ENCODE measurements at places on chromosomes 2 and 18. TPM values are rescaled to one million over a fixed set of nuclear protein-coding genes. Genes with fewer than 3 reads are reported as not detected.

GRCh38 chr2:207416111-207416510, 113.7 kb upstream of the CREB1 start:
- no peak for DNase-seq

DNA sequence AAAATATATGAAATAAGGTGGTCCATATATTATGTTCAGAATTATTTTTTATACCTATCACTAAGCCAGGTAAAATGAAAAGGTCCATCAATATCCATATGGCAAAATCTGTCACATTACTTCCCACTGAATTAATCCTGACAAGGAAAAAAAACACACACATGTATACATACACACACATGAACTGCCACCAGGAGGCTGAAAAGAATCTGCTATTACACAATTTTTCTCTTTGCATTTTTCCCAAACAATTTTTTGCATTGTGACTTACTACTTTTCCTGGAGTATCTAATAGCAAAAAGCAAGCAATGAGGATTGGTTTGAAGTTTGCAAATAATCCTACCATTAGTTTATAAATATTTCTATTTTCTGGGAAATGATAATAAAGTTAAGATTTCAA, 128.2 kb upstream of the CD226 start:
- no peak for DNase-seq

LANCL1 gene
- total RNA-seq, result 43.3 TPM

DNA sequence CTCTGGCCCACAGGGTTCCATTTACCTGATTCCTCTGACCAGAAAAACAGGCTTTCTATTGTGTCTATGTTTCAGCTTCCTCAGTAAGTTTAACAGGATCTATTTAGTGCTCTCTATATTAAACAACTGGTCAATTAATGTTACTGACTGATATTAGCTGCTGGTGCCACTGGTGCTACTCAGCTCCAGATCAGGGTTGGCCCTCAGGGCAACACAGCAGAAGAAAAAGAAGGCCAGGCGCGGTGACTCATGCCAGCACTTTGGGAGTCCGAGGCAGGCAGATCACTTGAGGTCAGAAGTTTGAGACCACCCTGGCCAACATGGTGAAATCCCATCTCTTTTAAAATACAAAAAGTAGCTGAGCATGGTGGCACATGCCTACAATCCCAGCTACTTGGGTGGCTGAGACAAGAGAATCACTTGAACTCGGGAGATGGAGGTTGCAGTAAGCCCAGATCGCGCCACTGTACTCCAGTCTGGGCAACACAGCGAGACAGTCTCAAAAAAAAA, 56.3 kb upstream of the CHAC2 start:
- no peak for DNase-seq

DNA sequence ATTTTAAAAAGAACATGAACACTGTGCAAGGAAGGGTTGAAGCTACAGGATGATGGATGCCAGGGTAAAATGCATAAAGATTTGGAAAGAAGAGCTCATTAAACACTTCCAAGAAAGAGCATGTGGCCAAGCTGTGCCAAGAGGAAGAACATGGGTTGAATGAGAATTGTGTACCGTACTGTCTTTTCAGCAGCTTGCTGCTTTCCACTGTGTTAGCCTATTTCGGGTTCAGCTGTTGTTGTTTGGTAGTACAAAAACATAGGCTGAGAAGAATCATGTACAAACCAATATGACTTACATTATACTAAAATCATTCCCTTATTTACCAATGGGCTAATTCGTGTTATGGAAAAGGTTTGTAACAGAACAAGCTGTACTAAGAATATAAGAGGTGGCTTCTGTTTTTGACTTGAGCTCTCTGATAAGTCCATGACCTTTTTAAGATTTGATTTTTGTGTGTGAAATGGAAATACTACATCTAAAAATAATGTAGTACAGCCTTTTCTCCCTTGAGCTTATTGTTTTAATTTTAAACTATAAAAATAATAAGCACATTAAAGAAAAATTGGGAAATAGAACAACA, 188.3 kb upstream of the STON1 start:
- DNase-seq, result no peak

DNA sequence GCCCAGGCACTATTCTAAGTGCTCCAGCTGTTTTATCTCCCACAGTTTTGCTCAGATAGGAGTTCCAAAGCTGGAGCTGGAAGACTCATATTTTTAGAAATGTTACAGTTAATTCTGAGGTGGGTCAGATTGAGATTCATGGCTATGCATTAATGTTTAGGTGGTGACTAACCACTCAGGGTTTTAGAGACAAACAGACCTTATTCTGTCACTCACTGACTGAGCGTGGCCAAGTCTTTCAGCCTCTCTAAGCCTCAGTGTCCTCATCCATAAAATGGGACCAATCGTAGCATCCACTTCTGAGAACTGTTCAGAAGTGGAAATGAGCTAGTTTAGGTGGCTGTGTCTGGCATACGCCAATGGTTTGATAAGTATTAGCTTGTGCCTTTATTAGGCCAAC, 4.3 kb upstream of the CASP8 start:
- no peak for DNase-seq

DNA sequence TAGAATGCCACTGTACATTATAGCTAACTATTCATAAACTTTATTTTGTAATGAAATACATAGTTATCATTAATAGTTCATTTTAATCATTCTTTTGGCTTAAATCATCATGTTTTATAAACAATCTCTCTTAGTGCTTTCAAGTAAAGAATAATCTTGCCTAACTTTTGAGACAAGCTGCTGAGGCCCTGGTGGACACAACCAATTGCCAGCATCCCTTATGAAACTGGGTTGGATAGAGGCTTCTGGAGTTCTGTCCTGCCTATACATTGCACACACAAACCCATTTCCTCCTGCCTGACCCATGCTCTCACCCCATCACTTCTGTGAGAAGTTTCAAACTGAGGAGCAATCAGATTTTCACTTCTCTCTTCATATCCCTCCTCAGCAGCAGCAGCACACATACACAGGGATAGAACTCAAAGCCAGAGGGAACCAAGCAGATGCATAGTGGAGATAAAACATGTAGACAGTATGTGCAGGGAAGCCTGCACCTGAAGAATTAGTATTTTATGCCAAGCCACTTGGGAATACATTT, 450.0 kb upstream of the SLC14A2 start:
- no peak for DNase-seq

DNA sequence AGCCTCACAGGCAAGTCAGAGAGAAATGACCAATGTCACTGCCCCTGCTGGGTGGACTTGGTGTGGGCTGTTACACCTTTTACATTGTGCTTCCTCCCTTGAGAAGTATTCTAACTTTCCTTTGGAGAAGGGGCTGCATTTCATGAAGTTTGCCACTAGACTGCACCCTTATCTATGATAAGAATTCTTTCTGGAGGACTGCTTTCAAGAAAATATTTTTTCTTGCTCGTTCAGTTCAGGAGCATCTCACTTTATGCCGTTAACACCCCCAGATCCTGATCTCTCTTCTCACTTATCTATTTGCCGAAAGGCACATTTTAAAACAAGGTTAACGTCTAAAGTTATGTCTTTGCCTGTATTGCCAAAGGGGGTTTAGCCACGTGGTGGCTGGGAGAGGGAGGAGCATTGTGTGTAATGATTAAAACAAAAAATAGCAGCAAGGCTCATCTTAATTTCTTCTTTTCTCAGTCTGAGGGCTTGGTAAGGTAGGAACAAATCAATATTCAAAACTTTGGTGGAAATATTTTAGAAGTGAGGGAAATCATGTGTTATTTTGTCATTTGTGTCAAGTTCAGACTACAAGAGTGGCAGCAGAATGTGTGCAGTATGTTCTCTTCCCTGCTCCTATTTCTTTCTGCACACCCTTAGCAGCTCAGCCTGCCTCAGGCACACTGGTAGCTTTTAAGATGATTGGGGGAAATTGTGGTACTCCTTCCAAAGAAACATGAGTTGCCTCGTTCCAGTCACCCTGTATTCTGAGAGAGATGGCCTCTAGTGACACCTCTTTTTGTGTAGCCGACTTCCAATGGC, 1.6 kb upstream of the IGFBP5 start:
- DNase-seq, result no peak

GRCh38 chr2:184039493-184039892, 558.8 kb upstream of the ZNF804A start:
- no peak for DNase-seq

- DNase-seq, result no peak
Observed at GRCh38 chr2:160376576-160376975, 117.0 kb downstream of the RBMS1 start.

TUBA4B gene
- total RNA-seq, result not detected

GRCh38 chr18:6236258-6236657, 178.5 kb downstream of the L3MBTL4 start:
- DNase-seq, result no peak

SPTBN1 gene
- total RNA-seq, result 86.8 TPM

DNA sequence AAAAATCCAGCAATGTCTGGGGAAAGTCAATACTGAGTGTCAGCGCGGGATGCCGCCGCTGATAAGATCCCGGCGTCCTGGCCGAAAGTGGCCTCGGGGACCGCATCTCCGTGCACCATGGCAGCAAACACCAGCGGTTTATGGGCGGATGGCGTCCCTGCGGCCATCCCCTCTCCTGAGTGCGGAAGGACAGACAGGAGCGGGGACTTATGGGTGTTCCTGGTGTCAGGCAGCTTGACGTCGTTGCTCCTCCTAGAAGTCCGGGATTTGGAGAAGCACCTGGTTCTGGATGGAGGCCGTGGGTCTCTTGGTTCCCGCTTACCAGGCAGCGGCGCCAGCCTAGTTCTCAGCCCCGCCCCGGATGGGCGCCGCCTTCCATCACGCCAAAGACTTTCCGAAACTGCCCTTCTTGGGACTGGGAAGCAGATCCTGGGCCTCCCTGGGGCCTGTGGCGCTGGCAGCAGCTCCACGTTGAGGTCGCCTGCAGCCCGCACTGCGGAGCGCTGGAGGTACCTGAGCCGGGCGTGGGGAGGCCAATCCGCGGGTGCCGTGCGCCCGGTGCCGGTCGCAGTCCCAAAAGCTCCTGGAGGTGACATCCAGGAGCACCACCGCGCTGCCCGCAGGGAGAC, 119.1 kb downstream of the CCDC74A start:
- no peak for DNase-seq

GRCh38 chr2:46097714-46098480, 199.3 kb upstream of the EPAS1 start:
- no peak for DNase-seq

DNA sequence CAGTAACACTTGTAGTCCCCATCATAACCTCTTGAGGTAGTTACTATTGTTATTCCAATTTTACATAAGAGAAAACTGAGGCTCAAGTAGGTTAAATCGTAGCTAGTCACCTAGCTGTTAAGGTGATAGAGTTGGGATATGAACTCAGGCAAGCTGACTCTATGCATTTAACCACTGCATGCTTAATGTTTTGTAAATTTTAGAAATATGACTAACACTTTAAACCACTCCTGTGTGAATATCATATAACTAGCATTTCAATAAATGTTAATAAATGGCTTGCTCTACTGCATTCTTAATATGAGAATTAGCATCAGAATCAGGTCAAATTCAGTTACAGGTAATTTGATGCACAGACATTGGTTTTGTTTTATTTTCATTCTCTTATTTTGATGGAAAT, 35.6 kb upstream of the CREB1 start:
- DNase-seq, result no peak

DNA sequence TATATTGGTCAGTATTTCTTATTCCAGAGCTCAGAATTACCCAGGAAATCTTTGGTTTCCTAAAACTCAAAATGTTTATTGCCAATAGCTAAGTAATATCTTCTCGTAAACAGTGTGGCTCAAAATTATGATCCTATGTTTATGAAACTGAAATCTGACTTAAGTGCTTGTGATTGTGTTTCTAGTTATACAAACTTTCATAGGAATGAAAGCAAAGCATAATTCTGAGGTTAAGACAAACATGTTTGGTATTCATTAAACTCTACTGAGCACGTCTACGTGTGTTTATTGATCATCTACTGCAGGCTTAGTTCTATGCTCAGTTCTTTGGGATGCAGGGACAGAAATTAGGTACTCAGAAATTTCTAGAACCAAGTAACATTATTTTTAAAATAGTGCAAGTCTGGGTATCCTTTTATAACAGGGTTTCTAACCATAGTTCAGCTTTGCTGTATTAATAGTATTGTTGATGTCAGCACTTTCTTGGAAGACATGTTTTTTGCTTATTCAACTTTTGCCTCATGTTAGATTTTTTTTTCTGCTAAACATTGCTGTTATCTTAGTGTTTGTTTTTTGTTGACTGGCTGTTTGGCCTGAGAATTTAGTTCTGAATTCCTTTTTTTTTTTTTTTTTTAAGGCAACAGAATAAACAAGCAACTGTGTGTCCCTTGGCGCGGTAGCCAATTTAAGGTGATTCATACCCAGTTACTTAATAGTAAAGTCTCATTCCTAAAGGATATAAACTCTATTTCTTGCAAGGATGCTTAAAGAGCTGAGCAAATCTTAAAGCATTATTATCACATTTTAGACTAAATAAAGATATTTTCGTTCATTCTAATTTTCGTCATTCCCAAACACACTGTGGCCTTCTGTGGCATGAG, 31.3 kb downstream of the PTPRM start:
- no peak for DNase-seq

- DNase-seq, result no peak
Observed at GRCh38 chr2:200039724-200040650, 84.6 kb downstream of the MAIP1 start.

DNA sequence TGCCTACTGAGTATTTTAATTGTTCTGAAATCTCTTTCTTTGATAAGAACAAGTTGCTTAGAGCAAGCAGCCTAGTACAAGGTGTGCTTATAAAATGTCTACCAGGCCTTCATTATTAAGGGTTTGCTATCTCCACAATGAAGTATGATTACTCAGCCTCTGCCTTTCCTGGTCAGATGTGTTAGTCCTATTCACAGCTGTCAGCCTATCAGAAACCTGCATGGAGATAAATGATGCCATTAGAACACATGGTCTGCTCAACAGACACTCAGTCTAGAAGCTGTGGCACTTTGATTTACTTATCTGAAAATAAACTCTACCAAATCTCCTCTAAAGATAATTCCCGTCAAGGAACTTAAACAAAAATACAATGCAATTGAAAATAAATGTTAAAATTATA, 448.7 kb downstream of the ERBB4 start:
- DNase-seq, result no peak

GRCh38 chr18:45684341-45685115, 39.5 kb upstream of the SLC14A1 start:
- DNase-seq, result no peak

DNA sequence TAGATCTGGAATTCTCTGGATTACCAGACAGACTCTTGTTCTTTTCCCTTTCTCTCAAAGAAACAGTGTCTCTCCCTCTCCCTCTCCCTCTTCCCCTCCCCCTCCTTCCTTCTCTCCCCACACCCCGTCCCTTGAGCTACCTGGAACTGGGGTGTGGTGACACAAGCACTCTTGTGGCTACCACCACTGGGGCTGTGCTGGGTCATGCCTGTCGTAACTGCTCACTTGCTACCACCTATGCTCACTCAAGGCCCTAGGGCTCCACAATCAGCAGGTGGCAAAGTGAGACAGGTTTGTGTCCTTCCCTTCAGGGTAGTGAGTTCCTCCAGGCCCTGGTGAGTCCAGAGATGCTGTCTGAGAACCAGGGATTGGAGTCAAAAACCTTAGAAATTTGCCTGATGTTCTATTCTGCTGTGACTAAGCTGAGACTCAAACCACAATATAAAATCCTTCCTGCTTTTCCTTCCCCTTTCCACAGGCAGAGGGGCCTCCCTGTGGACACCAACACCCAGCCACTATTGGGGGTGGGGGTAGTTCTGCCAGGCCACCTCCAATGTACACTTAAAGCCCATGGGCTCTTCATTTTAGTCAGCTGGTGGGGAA, 70.8 kb downstream of the OXER1 start:
- DNase-seq, result peak; percentile 10

G6PC2 gene
- not detected for total RNA-seq

Data from activated CD4-positive, alpha-beta T cell treated with anti-CD3 and anti-CD28 coated beads for 36 hours (primary cell).